ENCODE measurements at places on chromosomes 6 and 20.

DNA sequence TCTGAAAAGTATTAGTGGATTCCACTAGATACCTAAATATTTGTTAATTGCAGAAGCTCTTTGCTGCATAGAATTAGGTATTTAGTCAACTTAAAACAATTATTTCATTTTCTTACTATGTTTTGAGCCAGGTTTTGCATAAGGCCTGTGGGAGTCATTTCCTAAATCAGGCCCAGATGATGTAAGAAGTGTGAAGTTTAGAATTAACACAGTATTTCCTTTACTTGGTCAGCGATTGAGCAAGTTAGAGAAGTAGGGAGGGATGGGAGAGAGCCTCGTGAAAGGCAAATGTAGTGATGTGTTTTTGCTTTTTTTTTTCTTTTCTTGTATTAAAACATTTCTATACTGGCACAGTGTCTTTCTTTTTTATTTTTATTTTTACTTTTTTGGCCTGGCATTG, 711.1 kb downstream of the HDGFL1 start:
- DNase-seq: no peak

- DNase-seq: peak; percentile 13
Observed at GRCh38 chr6:53728570-53729194, 63.1 kb upstream of the KLHL31 start.

DNA sequence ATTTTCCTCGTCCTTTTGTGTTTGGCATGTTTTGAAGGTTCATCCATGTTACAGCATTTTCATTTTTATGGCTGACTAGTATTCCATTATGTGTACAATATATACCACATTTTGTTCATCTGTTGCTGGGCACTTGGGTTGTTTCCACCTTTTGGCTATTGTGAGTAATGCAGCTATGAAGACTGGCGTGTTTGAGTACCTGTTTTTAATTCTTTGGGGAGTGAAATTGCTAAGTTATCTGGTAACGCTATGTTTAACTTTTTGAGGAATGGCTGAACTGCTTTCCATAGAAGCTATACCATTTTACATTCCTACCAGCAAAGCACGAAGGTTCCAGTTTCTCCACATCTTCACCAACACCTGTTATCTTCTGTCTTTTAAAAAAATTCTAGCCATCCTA, 37.0 kb upstream of the MYL9 start:
- no peak for DNase-seq

DNA sequence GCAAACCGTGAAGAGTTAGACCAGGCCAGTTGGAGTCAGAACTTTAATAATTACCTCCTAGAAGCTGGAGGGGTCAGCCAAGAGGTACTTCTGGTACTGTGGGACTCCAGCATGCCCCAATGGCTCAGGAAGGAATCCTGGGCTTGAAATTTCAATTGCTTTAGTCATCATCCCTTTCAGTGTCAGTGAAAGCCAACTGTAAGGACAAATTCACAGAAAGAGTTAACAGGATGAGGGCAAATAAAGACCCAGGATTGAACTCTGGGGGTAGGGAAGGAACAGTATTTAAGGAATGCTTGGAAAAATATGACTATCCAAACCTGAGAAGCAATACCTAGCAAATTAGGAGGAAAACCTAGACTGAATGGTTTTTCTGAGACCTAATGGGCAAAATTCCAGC, 735.1 kb upstream of the MARCKS start:
- DNase-seq: no peak

DNA sequence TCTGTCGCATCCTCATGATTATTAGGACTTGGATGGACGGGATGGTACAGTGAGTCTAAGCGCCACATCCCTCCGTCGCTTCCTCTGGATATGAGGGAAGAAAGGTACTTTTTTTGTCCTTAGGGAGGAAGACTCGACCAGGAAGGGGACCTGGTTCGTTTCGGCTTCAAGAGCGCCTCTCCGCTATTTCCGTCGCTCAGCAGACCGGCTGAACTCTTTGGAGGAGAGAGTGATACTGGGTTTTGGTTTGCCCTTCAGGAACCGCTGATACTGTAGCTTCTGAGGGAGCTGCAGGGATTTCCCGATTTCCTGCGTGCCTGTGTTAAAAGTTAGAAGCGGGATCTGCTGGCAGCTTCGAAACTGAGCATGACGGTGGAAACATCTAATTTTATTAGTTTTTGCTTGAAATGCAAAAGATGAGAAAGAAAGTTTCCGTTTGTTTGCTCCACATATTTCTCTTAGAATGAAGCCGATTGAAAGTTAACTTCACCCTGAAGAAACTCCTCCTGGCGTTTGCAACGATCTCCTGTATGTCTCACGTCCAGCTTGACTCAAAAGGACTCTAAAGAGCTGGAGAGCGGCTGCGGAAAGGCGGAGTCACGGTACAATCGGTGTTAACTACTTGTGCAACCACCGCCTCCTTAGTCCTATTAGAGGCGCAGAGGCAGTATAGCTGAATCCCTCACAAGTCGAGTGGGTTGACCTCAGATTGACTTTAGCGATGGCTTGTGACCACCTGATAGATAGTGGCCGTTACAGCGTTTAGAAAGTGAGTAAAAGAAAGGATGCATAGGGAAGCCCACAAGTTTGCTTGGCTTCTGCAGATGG, 129.4 kb downstream of the TRIM27 start:
- DNase-seq: no peak

DNA sequence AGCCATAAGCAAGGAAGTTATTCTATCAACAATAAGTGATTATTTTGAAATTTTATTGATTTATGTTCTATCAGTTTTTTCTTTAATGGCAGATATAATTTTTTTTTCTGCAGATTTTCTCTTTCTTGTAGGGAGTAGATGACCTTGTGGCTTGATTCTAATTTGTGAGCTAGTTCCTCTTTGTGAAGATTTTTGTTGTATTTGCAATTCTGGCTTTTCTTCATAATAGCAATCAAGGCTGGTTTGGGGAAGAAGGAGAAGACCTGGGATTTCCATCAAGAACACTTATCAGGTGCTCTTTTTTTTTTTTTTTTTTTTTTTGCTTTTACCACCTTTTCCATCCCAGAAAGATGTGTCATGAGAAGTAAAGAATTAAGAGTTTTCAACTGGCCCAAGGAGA, 324.2 kb upstream of the MAN1A1 start:
- DNase-seq: no peak

DNA sequence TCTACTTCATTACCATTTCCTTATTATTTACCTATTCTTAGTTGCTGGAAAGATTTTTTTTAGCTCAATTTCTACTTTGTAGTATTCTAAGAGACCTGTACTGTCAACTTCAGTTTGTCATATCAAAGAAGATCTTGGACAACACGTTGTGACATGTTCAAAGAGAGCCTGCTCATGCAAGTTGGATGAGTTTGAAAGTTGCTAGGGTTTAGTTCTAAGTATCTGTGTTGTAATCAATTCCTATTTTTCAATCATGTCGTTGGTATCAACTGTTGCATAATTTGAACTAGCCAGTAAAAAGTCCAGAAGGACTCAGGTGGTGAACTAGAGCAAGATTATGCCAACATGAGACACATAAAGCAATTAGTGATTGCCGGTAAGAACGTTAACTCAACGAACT, 30.2 kb downstream of the PKIB start:
- DNase-seq: no peak
